Omental fat pad (tissue), 4 donors: ENCODE measurements at places on chromosomes 1 and 21. TPM values are rescaled to one million over a fixed set of nuclear protein-coding genes. Genes with fewer than 3 reads are reported as not detected.

- DNase-seq: no peak
Measured at GRCh38 chr1:42891465-42892138, 45.2 kb downstream of the ZNF691 start.

GRCh38 chr1:59162665-59163064, 134.2 kb upstream of the FGGY start:
- no peak for DNase-seq

ACTA1 gene
- total RNA-seq: not detected

PIK3C2B gene
- 17.2 TPM for total RNA-seq

- DNase-seq: no peak
Measured at GRCh38 chr21:26635681-26636080, 62.6 kb upstream of the CYYR1 start.

DNA sequence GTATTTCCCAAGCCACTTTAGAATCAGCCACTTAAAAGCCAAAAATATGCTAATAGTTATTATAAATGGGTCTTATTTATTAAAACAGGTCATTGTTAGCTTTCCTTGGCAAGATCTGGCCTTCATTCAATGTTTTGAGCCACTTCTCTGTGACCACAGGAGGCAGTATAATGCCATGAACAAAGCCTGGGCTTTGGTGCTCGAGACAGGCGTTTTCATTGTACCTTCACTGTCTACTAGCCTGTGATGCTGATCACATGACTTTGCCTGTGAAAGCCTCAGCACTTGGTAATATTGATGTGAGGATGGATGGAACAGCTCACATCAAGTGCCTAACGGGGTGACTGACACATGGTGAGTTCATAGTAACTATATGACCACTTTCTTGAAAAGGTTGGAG, 217.0 kb downstream of the RWDD3 start:
- DNase-seq: no peak

DNA sequence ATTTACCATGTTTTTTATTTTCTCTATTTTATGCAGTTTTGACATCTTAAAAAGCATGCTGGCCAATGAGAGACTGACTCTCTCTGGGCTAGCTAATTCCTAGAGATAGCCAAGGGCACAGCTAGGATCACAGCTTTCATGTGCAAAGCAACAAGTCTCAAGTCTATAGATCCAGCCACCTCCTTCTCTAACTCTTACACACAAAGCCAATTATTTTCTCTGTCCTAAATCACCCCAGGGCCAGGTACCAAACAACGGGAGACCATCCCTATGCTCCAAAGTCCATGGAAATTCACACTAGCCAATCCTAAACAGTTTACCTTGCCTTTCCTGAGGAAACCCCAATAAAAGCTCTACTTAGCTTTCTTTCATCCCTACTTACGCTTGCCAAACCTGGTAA, 38.0 kb downstream of the ARHGAP29 start:
- no peak for DNase-seq

ACOT7 gene
- 16.7 TPM for total RNA-seq

GRCh38 chr1:67294836-67295617, 12.6 kb upstream of the IL12RB2 start:
- DNase-seq: no peak

COL11A1 gene
- 0.06 TPM for total RNA-seq

- no peak for DNase-seq
Measured at GRCh38 chr1:34688006-34688741, 66.7 kb upstream of the GJB5 start.

- DNase-seq: no peak
Measured at GRCh38 chr21:43720539-43721166, 1.7 kb downstream of the PDXK start.

GRCh38 chr1:147579532-147579931, 38.2 kb downstream of the BCL9 start:
- DNase-seq: no peak

DNA sequence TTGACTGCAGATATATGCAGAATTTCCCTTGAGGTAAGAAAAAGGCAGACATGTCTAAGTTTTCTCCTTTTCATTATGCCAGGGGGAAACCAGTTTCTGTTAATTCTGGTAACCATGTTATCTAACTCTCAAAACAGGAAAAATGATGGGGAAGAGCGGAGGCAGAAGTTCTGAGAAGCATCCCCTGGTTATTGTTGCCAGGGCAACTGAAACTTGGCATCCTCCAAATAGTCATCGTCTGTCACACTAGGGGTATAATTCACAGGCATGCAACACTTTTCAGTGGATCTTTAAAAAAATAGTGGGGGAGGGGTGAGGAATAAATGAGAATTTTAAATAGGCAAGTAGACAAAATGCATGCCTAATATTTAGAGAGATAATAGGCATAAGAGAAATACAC, 715.3 kb upstream of the CXADR start:
- DNase-seq: no peak

RORC gene
- not detected for total RNA-seq

GRCh38 chr1:37605061-37605650, 9.4 kb upstream of the GNL2 start:
- DNase-seq: no peak

DNA sequence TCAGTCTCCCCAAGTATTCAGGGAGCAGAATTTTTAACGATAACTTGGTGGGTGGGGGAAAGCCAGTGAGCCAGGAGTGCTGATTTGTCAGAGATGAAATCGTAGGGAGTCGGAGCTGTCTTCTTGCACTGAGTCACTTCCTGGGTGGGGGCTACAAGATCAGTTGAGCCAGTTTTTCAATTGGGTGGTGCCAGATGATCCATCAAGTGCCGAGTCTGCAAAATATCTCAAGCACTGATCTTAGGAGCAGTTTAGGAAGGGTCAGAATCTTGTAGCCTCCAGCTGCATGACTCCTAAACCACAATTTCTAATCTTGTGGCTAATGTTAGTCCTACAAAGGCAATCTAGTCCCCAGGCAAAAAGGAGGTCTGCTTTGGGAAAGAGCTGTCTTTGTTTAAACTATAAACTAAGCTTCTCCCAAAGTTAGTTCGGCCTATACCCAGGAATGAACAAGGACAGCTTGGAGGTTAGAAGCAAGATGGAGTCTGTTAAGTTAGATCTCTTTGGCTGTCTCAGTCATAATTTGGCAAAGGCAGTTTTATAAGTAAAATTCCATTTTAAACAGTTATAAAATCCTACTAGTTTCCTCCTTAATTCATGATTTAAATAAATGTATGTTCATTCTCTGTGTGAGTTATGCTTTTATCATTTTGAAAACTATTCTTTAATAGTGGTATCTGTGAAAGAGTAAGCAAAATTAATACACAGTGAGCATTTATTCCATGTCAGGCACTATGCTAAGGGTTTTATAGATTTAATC, 51.7 kb downstream of the SLC16A1 start:
- DNase-seq: no peak
